ENCODE measurements at places on chromosomes 16 and 17. TPM values are rescaled to one million over a fixed set of nuclear protein-coding genes. Genes with fewer than 3 reads are reported as not detected.

CCR7 gene
- total RNA-seq = not detected

TNK1 gene
- not detected for total RNA-seq

MT1A gene
- total RNA-seq = not detected

PYCARD gene
- 126 TPM for total RNA-seq

ZMYND15 gene
- total RNA-seq = 0.18 TPM

KRT9 gene
- total RNA-seq = not detected

CRYM gene
- total RNA-seq = 2.0 TPM

TRPV2 gene
- 5.3 TPM for total RNA-seq

LRRC75A gene
- total RNA-seq = 6.1 TPM

NPIPB9 gene
- 5.0 TPM for total RNA-seq
